ENCODE measurements at places on chromosomes 2 and 18.

DNA sequence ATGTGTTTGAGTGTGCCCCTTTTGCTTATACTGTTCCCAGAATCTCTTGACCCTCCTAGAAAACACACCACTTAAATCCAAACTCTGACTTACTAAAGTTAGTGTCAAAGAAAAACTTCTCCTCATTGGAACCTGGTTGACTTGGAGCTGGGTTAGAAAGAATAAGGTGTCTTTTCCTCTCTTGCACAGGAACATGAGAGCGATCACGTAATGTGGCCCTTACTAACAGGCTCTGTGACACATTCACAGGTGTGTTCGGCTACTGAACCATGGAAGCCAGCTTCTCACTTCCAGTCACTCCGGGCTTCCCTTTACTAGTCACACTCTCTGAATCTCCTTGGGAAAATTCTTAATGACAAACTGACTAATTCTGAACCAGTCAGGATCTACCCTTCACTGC lies 5.4 kb upstream of the POU3F3 start:
- no peak for DNase-seq

GRCh38 chr2:172698041-172698863 lies 37.4 kb upstream of the RAPGEF4 start:
- DNase-seq = peak; percentile 22

GRCh38 chr2:172361360-172361759 lies 66.0 kb upstream of the ITGA6 start:
- DNase-seq = no peak

DNA sequence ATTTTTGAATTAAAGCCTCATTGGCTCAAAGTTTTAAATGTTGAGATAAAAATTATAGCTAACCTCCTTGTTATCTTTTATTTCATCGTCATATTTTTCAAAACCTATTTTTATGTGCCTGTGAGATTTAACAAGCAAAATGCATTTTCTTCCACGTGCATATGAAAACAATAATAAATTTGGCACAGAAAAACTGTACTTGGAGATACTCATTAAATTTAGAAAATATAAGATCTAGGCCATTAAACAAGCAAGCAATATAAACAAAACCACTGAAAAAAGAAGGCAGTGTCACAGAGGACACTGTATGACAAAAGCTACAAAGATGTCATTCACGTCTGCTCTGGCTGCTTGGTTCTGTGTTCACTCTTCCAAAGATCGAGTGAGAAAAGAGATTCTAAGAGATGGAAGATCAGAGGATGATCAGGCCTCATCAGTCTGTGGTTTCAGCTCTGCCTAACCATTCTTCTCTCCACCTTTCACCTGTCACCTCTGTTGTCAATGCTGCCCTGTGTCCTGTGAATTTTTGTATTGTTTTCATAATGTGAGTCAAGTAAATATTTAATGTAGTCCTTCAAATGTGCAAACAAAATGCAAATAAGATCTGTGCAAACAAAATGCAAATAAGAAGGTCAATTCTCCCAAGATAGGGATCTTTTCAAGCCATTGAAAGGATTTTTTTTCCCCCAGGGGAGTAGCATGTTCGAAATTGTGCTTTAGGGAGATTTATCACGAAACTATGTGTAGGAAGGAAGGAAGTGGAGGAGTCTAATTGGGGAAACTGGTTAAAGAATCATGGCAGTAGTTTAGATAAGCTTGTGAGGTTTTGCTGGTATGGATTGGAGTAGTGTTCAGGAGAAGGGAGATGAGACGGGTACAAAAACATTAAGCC lies 138.7 kb upstream of the RBMS1 start:
- no peak for DNase-seq

- no peak for DNase-seq
Observed at GRCh38 chr2:120824246-120824645, 88.6 kb downstream of the GLI2 start.

DNA sequence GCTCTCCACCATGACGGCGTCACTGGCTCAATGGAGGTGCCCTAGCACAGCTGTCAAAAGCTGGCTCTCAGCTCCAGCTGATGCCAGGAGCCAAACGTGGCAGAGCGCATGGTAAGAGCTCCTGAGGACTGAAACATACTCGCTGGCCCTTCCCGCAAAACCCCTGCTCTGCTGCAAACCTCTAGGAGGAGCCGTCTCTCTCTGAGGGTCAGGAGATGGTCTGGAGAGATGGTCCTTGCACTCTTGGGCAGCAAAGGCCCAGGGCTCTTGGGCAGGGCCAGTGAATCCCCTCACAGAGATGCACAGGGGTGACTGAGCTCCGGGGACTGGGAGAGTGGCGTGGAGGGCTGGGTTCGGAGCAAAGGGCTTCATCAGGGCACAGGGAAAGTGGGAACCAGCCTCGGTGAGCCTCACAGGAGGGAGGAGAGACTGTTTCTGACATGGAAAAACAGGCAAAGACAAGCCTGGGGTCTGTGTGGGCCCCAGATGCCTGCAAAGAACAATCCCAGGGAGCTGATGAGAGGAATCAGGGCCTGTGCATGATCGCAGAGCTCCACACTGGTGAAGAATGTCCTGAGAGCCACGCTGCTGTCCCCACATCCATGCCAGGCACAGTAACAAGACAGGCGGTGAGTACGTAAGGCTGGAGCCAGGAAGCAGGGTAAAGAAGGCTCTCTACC lies 17.2 kb downstream of the SNORC start:
- DNase-seq = no peak

GRCh38 chr2:133908171-133908570 lies 339.9 kb upstream of the NCKAP5 start:
- no peak for DNase-seq

DNA sequence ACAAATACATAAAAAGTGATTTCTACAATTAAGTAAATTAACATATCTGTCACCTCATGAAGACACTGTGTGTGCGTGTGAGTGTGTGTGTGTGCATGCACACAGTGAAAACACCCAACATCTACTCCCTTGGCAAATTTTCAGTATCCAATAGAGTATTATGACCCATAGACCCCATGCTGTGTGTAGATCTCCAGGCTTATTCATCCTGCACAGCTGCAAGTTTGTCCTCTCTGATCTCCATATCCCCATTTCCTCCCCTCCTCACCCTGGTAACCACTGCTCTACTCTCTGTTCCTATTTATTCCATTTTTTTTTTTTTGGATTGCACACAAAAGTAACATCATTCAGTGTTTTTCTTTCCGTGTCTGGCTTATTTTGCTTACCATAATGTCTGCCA lies 391.0 kb downstream of the SOX11 start:
- no peak for DNase-seq

DNA sequence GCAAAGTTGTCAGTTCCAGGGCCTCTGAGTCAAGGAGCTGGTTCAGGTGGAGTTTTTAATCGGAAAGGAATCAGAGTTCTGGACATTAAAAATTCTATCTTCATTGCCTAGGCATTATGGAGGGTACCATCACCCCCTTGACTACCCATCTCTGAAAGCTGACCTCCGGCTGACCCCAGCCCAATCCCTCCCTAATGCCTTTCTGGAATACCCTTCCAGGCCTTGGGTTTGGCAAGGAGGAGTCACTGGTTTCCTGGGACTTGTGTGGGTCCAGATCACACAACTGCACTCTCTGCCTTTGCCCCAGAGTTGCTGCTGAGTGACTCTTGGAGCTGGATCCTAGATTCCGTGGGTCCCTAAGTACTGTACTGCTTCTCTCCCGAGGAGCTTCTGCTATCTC lies 1.0 kb upstream of the OSR1 start:
- no peak for DNase-seq

GRCh38 chr2:33230842-33231241 lies 245.6 kb upstream of the RASGRP3 start:
- no peak for DNase-seq

DNA sequence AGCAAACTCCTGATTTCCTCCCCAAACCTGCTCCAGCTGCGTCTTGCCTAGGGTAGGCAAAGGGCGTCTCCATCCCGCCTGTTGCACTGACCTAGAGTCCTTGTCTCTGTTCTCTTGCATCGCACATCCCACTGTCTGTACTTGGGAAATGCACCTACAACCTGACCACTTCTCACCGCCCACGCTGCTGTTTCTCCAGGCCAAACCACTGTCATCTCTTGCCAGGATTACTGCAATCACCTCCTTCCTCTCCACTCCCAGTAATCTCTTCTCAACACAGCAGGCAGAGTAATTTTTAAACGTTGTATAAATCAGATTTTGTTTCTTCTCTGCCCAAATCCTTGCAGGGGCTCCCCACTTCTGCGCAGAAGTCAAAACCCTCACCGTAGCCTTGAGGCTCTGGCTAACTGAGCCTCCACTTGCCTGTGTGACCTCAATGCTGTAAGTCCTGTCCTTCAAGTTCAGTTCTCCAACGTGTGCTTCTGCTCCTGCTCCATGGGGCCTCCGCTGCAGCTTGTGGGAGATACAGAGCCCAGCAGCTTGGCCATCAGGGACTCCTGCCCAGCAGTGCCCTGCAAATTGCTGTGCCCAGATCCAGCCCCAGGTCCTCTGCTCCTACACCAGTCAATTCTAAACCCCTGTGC lies 27.7 kb upstream of the SEMA4C start:
- no peak for DNase-seq

DNA sequence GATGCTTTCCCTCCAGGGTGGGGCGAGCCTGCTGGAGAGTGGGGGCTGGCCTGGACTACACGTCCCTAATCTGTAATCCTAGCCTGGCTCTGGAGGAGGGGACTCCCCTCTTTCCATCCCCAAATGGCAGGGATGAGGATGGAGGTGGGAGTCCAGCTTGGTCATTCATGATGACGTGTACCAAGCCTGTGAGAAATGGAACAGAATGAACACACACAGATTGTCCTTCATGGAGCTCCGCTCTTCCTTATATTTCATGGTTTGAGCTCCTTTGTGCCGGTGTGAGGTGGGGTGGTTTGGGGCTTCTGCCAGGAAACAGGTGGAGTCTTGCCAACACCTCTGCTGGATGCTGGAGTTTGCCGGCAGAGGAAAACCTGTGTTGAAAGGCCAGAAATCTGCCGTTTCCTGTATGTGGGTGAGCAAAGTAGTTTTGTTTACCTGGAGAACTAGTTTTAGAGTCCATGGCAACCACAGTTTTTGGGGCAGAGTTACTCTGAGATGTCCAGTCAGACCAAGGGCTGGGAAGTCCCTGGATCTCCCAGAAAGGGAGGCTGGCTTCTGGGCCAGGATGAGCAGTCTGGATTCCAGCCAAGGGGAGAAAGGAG lies 417.6 kb upstream of the MEX3C start:
- DNase-seq = no peak

GRCh38 chr2:137117385-137117784 lies 352.0 kb downstream of the THSD7B start:
- no peak for DNase-seq

Measured in stimulated activated CD4-positive, alpha-beta T cell treated with anti-CD3 and anti-CD28 coated beads, Interleukin-2, amount 100 ng/mL, for 4 hours (primary cell).